Thoracic aorta (tissue), 2 donors: ENCODE measurements at places on chromosomes 2 and 18.

- no peak for DNase-seq
Observed at GRCh38 chr18:55908901-55909366, 320.9 kb upstream of the TCF4 start.

GRCh38 chr18:54774423-54774822 is 53.9 kb upstream of the RAB27B start:
- no peak for DNase-seq

DNA sequence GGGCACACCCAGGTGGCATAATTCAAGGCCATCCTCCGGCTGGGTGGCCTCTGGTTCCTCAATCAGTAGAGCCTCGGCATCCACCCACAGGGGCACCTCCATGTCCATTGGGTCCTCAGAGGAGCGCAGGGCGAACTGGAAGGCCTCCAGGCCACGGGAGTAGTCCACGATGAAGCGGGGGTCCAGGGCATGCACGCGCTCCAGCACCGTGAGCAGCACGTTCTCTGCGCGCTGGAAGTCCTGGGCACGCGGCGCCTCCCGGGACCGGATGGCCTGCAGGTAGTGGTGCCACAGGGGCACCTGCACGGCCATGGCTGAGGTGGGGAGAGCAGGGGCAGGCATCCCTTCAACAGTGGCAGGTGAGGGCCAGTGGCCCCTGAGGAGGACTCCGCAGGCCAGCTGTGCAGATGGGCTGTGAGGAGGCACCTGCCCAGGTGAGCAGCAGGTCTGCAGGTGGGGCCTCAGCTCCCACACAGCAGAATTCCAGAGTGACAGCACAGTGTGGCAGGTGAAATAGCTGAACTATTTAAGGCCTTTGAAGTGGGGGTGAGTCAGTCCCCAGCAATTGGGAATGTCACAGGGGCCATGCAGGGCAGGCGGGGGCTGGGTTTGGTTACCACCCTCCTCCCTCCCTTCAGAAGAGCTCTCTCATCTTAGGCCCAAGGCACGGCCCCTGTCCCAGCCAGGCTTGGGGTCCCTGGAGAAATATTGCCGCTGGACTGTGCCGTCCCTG is at the start of gene MAB21L4:
Gene MAB21L4, minus strand, starts transcription at position 501 of the 733 bp plus-strand sequence. Its CDS starts 159 bp downstream, at position 342.
- no peak for DNase-seq

DNA sequence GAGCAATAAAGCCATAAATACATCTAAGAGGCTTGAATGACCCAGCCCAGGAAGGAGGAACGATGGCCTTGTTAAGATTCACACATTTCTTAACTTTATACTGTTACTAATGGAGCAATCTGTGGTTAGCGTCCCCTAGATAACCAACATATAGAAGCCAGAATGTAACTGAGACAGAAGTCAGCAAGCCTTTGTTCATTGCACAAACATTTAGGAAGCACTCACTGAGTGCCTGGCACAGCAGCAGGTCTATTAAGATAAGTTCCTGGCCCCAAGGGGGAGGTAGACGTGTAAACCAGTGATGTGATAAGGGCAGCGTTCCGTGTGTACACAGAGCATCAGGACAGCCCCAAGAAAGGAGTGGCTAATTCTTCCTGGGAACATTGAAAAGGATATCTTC is 63.6 kb upstream of the ATL2 start:
- no peak for DNase-seq

DNA sequence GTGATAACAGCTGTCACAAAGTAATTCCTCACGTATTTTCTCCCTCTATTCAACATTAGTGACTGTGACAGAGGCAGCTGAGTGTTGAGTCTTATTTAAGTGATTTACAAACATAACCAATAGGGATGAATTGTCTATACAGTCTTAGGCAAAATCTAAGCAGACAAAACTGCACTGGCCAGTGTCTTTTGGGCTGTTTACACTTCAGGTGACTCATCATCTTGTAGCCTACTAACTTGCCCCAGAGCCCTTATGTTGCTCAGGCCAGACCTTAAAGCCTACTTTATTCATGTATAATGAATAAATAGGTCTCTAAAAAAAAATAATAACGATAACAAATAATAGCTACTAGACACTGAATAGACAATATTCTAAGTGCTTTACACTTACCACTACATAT is 17.2 kb downstream of the THOC1 start:
- DNase-seq: no peak

- DNase-seq: no peak
Observed at GRCh38 chr2:65681503-65681902, 249.1 kb upstream of the SPRED2 start.

- DNase-seq: no peak
Observed at GRCh38 chr2:175111200-175111657, 56.8 kb downstream of the ATF2 start.

DNA sequence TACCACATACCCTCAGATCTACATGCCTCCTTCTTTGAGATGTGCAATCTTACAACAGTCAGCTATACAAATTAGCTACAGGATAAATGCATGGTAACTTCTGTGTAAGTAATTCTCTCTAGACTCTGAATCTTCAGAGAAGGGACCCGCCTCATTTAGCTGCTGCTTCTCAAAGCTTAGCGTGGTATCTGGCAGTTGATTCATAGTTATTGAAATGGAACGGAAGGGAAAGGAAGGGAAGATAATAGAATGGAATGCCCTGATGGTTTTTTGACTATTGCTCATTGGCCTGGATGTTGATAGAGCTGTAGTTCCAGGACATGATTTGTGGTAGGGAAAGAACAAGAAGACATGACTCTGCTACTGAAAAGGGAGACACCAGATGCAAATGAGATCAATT is 498.1 kb upstream of the CRIM1 start:
- no peak for DNase-seq
